ENCODE measurements at places on chromosomes 16 and 17.

DNA sequence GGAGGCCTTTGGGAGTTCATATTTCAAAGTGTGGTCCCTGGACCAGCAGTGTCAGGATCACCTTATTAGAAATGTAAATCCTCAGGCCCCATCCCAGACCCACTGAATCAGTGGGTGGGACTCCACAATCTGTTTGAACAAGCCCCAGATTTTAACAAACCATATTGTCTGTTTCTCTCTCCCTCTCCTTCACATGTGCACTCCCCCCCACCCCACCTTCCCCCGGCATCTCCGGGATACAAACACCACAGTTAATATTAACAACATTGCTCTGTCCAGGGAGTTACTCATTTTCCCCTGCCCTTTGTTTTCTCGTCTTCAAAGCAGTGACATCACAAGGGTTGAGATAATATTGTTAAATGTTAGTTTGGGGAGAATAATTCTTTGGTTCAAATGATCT lies 127.3 kb downstream of the KATNIP start:
- no peak for DNase-seq

DNA sequence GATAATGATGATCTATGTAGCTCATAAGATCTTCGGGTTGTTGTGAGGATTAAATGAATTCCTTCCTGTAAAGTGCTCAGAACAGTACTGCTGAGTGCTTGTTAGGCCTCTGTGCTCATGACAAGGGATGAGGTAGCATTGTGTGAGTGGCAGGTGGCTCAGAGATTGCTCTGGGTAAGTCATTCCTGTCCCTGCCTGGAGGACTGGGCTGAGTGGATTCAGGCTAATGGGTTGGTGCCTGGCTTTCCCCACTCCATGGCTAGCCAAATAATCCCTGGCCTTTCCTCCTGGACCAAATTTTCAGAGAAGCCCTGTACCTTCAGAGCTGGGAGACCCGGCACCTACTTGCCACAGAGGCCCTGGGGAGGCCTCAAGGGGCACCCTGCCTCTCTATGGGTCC lies 1.3 kb upstream of the CCDC92B start:
- no peak for DNase-seq

- DNase-seq = no peak
These were observed 54.8 kb downstream of the GRB2 start for GRCh38 chr17:75350706-75351105.

DNA sequence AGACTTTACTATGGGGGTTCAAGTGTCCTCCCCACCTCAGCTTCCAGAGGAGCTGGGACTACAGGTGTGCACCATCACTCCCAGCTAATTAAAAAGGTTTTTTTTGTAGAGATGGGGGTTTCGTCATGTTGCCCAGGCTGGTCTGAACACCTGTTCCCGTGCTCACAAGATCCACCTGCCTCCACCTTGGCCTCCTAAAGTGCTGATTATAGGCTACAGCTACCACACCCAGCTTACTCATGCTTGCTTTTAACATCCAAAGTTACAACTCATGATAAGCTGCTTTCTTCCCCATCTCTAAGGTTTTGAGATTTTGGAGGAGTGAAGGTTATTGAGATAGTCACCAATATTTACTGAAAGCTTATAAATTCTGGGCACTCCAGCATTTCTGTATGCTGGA lies 2.6 kb downstream of the NUP88 start:
- DNase-seq = no peak

GRCh38 chr17:83123896-83124801 lies 44.7 kb downstream of the METRNL start:
- no peak for DNase-seq

GRCh38 chr17:13996748-13997147 lies 72.6 kb upstream of the COX10 start:
- no peak for DNase-seq

DNA sequence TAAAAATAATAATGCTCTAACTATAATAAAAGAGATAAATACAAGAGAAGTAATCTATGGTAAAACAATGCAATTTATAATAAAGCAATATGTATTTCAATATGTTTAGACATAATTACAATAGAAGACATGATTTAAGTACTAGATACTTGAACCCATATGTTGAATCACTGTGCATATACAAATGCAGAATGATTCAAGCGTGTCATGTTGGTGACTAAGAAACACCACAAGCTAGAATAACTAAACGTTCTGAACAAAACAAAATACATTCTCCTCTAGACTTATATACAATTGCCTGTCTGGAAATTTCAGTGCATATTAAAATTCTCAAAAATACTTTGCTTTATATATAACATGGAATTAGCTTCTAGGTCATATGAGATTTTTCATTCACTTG lies 11.2 kb downstream of the TADA2A start:
- DNase-seq = no peak

DNA sequence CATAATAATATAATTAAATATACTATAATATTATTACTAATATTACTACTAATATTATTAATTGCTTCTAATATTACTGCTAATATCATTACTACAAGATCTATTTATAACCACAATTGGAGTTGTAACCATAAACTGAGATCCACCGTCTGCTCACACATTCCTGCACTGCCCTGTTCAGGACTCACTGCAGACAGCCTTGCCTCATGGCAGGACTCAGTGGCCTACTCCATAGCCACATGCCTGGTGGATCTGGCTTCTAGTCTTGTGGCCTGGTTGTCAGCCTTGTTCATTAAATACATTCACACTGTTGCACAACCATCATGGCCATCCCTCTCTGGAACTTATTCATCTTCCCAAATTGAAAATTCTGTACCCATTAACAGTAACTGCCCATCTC lies 48.0 kb downstream of the SRL start:
- no peak for DNase-seq

- DNase-seq = no peak
These were observed 344.3 kb downstream of the WWOX start for GRCh38 chr16:78443542-78444364.

DNA sequence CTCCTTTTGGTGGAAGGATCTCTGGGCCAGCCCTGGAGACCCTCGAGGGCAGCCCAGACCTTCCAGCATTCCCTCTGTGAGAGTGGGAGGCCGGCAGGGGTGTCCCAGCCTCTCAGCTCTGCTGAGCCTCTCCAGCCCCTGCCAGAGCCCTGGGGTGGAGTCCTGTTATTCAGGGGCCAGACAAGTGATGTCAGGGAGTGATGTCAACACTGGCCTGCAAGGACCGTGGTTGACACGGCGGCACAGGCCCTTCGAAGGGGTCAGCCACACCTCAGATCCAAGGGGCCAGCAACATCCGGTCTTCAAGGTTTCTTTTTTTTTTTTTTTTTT lies 231.2 kb downstream of the KATNIP start:
- DNase-seq = no peak

- no peak for DNase-seq
These were observed 163.3 kb downstream of the PRKCA start for GRCh38 chr17:66465701-66466100.

DNA sequence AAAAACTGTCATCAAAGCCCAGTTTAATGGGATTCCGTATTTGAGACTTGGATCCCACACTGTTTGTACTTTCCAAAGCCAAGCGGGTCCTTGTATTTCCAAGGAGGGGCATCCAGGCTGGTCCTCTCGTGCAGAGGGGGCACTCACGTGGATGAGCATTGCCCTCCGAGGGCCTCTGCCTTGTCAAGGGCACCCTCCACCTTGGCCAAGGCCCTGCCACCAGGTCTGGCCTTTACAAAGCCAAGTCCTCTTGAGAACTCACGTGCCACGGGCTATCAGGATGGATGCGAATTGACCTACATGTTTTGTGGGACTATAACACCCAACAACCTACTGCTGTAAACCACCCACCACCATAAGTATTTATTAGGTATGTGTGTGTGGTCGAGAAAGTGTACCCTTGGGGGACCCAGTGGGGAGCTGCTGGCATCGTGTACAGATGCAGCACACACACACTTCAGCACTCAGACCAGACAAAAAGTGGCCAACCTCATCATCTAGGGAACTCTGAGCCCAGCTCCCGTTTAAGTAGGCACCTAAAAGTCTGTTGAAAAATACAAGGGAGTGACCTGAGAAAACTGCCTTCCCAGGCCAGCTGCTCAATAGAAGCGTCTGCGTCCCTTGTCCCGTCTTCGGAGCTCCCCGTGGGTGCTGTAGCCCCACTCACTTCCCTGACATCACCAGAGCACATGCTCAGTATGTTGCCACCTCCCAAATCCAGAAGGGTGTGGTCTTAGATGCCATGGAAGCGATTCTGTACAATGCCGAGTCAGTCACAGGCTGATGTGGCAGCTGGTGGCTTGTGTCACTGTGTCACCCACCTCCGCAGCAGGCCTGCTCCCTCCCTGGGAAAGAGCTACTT lies 12.9 kb downstream of the MAP1LC3B start:
- DNase-seq = no peak

GRCh38 chr16:30744183-30744582 lies 4.0 kb upstream of the PHKG2 start:
- DNase-seq = no peak

DNA sequence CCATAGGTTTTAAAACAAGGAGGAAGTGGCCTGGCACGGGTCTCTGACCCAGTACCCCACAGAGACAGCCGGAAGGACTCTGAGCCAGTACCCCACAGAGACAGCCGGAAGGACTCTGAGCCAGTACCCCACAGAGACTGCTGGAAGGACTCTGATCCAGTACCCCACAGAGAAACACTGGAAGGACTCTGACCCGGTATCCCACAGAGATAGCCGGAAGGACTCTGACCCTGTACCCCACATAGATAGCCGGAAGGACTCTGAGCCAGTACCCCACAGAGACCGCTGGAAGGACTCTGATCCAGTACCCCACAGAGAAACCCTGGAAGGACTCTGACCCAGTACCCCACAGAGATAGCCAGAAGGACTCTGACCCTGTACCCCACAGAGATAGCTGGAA lies 49.0 kb downstream of the TRARG1 start:
- no peak for DNase-seq

GRCh38 chr17:40565769-40566409 lies 617 bp upstream of the CCR7 start:
- no peak for DNase-seq

- no peak for DNase-seq
These were observed 1.5 kb downstream of the PAFAH1B1 start for GRCh38 chr17:2594722-2595599.
